Stimulated activated CD8-positive, alpha-beta memory T cell treated with anti-CD3 and anti-CD28 coated beads, Interleukin-2, amount 100 ng/mL, for 1 hour (primary cell): ENCODE measurements at places on chromosomes 7 and 10.

GRCh38 chr10:2658780-2659179 lies 408.6 kb upstream of the PFKP start:
- no peak for DNase-seq

DNA sequence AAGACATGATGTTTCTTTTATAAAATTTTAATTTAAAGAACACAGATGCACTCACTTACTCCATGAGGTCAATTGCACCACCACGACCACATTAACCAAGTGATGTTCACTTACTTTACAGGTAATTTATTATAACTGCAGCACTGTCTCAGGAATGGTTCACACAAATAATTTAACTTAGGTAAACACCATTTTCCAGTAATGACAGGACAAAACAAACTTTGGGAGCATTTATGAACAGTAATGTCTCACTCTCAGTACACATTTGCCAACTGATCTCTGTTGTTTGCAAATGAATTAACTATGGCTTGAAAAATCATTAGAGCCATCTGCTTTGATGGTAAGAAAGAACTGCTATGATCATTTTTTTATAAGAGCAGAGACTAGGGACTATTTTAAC lies 150.4 kb downstream of the ETV1 start:
- no peak for DNase-seq

DNA sequence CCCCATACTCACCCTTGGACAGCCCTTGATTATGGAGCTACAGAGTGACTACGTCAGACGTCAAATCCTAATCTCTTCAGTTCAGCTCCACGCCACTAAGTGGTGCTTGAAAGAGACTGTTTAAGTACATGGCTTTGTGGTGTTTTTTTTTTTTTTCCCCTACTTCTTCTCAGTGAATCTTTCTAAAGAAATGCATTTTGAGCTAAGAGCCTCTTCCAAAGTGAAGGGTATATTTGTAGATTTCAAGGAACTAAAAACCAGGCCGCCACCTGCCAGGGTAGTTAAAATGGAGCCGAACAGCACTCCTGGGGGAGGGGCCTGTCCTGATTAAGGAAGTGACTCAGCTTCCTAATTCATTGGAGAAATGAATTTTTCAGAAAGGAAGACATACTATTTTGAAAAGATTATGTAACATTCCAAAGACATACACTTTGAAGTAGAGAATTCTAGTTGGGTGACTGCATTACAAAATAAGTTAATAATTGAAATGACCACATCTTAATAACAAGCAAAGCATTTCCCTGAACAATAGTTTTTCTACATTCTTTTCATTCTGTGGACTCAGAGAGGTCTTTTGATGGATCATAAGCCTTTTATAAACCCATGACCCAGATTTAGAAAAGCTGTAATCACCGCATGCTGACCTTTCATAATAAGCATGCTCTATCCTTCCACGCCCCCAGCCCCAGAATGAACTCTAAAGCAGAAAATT lies 20.6 kb upstream of the VPS41 start:
- DNase-seq, result no peak

GRCh38 chr7:27579565-27579964 lies 83.1 kb downstream of the HIBADH start:
- no peak for DNase-seq
